Germinal center (tissue), 1 donor: ENCODE measurements at places on chromosomes 13 and 19.

DNA sequence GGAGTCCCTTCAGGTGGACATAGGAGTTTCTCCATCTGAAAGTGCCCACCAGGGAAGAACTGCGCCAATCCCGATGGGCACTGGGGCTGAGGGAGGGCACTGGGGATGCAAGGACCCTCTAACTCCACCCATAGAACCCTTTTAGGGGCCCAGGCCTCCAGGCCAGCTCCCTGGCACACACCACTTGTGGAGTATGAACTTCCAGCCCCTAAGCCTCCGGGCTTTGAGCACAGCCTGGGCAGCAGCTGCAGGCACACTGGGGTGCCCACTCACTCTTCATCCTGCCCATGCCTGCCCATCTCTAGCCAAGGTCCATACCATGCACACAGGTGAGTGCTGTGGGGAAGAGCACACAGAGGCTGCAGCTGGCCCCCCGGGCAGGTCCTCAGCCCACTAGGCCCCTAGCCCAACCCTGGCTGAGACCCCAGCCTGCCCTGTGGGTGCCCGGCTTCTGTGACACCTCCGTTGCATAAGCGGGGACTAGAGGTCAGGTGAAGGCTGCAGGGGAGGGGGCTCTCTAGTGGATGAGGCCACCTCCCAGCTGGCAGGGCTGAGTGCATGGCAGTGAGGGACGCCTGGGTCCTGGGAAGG, 14.6 kb upstream of the SLC7A10 start:
- DNase-seq: no peak

DNA sequence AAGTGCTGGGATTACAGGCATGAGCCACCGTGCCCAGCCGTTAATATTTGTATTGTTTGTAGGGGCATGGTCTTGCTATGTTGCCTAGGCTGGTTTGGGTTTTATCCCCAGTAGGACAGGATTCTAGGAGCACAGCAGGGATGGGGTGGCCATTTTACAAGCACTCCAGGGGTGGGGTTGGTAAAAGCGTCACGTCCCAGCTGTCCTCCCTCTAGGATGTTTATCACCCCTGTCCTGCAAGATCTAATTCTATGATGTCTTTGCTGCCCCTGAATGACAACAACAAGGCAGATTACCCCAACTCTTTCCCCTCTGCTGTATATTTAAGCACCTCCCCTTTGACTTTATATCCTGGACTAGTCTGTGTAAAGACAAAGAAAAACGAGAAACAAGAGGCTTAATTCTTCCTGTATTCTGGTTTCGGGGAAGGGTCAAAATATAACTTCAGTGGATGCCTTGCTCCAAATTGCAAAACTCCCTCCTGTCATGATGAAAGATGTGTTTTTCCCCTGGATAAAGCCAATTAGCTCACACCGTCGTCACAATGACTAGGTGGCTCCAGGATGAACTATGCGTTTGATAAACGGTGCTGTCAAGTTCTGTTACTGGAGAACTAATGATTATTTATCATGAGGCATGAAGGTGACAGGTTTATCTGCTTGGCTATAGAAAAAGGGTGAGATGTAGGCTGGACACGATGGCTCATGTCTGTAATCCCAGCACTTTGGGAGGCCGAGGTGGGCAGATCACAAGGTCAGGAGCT, 27.8 kb upstream of the OR1M1 start:
- no peak for DNase-seq

DNA sequence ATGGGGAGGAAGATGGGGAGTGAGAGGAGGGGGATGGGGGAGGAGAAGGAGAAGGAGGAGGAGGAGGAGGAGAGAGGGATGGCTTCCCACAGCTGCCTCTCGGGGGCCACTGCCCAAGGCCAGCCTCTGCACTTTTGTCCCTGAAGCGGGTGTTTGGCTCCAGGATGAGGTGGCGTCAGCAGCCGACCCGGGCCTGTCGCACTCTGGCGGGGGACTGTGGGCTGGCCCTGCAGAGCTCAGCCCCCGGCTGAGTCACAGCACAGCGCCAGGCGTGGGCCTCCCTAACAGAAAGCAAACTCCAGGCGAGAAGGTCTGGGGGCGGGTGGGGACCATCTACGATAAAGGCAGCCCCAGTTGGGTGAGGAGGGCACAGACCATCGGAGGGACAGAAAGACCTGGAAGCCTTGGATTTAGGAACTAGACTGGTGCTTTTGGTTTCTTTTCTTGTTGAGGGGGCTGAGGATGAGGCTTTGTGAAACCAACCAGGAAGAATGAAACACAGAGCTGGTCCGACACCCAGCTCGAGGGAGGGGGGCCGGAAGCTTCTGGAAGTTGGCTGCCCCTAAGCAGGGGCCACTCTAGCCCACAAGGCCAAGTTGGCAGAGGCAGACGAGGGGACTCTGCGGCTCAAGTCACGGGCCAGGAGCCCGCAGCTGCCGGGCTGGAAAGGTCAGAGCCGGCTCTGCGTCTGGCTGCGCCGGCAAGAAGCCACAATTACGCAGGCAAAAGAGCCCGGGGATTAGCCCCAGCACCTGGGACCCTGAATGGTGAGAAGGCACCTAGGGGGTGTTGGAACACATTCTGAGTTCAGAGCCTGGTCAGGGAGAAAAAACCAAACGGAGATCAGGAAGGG, 18.2 kb downstream of the LSM4 start:
- peak; percentile 75 for DNase-seq

DNA sequence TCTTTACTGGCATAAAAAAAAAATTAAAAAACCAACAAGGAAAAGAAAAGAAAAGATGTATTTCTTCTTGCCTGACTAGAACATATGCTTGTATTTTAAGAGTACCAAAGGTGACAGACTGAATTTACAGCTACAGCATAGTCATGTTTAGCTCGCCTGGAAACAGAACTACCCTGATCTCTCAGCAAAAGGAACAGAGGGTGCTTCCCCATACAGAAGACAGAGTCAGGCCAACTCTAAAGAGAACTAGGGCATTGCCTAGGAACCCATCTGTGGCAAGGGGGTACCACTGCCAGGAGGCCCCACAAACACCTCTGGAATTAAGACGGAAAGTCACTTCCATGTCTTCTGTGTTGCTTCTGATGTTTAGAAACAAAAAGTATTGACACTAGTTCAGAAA, 252.1 kb upstream of the STARD13 start:
- DNase-seq: no peak

- DNase-seq: peak; percentile 76
Measured at GRCh38 chr19:40433391-40434216, 7.8 kb upstream of the SERTAD1 start.

DNA sequence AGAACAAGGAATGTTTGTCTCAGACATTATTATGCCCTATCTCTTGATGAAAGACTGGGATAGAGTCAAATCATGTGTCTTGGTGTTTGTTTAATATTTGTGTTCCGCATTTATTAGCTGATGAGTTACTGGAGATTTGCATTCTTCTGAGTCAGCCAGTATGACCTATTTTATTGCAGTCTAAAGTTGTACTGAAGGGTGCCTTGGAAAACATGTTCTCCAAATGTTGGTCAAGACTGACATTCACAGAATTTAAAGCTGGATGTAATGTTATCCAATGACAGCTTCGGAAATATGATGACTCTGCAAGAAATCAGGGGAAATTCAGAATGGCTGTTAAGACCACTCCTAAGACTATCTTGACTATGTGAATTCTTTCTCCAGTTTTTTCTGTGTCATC, 134.0 kb downstream of the KCNRG start:
- DNase-seq: no peak

GRCh38 chr13:26601669-26602068, 44.2 kb downstream of the WASF3 start:
- DNase-seq: peak; percentile 45

- no peak for DNase-seq
Measured at GRCh38 chr13:112210371-112210770, 143.4 kb downstream of the SOX1 start.

- DNase-seq: no peak
Measured at GRCh38 chr19:13134626-13135025, 15.5 kb downstream of the STX10 start.

GRCh38 chr19:9535934-9536333, 2.5 kb downstream of the ZNF426 start:
- DNase-seq: no peak
